ENCODE measurements at places on chromosomes 3 and 15.

GRCh38 chr3:142574665-142575064 lies 3.9 kb downstream of the ATR start:
- no peak for DNase-seq

- DNase-seq: no peak
Observed at GRCh38 chr3:14839236-14839635, 20.5 kb downstream of the FGD5 start.

- DNase-seq: no peak
Observed at GRCh38 chr15:92614301-92614700, 41.3 kb downstream of the FAM174B start.

GRCh38 chr3:133531981-133532380 lies 41.5 kb upstream of the CDV3 start:
- no peak for DNase-seq

DNA sequence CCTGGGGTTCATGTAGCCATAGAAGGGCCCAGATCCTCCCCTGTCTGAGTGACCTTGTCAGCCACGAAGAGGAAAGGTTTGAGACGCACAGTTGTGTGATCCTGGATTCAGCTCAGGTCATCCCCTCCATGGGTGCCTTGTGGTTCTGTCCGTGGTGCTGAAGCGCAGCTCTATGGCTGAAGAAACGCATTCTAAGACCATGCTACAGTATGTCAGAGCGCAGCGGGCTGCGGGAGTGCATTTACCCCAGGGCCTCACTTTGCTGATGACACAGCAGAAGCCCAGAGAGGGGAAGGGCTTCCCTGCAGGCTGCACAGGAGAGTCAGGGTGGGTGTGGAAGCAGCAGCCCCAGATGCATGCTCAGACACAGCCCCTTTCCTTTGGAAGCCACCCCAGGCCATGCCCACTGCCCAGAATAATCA lies 68.8 kb upstream of the IQSEC1 start:
- no peak for DNase-seq

DNA sequence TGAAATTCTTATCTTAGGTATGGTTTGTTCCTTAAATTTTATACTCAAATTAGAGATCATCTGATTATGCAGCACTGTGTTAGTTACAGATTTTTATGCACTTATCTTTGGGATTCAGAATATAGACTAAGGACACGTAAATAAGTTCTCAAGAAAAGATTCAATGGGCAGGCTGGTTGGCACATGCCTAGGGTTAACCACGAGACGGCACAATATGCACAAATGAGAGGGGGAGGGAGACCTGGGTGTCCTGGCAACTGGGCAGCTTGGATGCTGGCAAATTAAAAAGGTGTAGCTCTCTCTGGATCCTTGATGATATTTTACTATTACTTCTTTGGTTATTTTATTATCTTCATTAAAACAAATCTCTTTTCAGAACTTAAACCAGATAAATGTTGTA lies 672 bp downstream of the AADAC start:
- no peak for DNase-seq

Data from stimulated activated effector memory CD8-positive, alpha-beta T cell treated with anti-CD3 and anti-CD28 coated beads, Interleukin-12 subunit alpha, Interleukin-12 subunit beta, amount 100 ng/mL, for 72 hours (primary cell).